Left lung (tissue), 14 donors: ENCODE measurements at places on chromosomes 5 and 9.
A peak's percentile ranks its signal among the peaks of the same experiment; 100 is the strongest.

- no peak for DNase-seq
These were observed 335.6 kb downstream of the ZNF608 start for GRCh38 chr5:124410539-124411488.

DNA sequence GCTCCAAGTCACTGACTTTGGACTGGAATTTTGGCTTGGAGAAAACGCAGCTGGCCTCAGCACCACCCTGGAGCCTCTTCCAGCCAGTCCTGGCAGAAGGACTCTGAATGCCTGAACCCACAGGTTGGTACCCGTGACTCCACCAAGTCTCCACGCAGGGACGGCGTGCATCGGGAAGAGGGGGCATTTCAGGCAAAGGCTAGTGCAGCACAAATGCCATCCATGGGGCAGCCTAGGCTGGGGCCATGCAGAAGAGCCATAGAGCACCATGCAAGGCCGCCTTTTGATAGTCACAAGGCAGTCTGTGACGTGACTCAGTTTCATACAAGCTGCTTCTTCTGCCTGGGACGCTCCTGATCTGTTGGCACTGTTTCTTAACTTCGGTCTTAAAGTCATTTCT is 28.0 kb downstream of the GDNF start:
- no peak for DNase-seq

- no peak for DNase-seq
These were observed 29.5 kb downstream of the CAST start for GRCh38 chr5:96691503-96692303.

- DNase-seq, result peak; percentile 13
These were observed 35.8 kb upstream of the PIP5K1B start for GRCh38 chr9:68669218-68669617.

GRCh38 chr9:131503626-131504465 is 1.1 kb downstream of the POMT1 start:
- DNase-seq, result no peak

GRCh38 chr5:13972029-13972428 is 27.5 kb upstream of the DNAH5 start:
- DNase-seq, result no peak

- no peak for DNase-seq
These were observed 651 bp upstream of the AK1 start for GRCh38 chr9:127878001-127878651.

GRCh38 chr5:94188725-94189124 is 429.7 kb downstream of the KIAA0825 start:
- no peak for DNase-seq
